Camera-type eye (tissue), 1 donor: ENCODE measurements at places on chromosomes 1 and 21. TPM values are rescaled to one million over a fixed set of nuclear protein-coding genes. Genes with fewer than 3 reads are reported as not detected.

INSRR gene
- 0.22 TPM for total RNA-seq

SPATA6 gene
- 32.6 TPM for total RNA-seq

DISP1 gene
- 12.0 TPM for total RNA-seq

ACKR1 gene
- total RNA-seq = 8.9 TPM

REG4 gene
- total RNA-seq = not detected

OR6K3 gene
- total RNA-seq = not detected
